ENCODE measurements at places on chromosomes 5 and 9. TPM values are rescaled to one million over a fixed set of nuclear protein-coding genes. Genes with fewer than 3 reads are reported as not detected.

The ESM1 gene
- 1.8 TPM for total RNA-seq

GRCh38 chr5:30747412-30747811 lies 446.1 kb upstream of the CDH6 start:
- no peak for DNase-seq

DNA sequence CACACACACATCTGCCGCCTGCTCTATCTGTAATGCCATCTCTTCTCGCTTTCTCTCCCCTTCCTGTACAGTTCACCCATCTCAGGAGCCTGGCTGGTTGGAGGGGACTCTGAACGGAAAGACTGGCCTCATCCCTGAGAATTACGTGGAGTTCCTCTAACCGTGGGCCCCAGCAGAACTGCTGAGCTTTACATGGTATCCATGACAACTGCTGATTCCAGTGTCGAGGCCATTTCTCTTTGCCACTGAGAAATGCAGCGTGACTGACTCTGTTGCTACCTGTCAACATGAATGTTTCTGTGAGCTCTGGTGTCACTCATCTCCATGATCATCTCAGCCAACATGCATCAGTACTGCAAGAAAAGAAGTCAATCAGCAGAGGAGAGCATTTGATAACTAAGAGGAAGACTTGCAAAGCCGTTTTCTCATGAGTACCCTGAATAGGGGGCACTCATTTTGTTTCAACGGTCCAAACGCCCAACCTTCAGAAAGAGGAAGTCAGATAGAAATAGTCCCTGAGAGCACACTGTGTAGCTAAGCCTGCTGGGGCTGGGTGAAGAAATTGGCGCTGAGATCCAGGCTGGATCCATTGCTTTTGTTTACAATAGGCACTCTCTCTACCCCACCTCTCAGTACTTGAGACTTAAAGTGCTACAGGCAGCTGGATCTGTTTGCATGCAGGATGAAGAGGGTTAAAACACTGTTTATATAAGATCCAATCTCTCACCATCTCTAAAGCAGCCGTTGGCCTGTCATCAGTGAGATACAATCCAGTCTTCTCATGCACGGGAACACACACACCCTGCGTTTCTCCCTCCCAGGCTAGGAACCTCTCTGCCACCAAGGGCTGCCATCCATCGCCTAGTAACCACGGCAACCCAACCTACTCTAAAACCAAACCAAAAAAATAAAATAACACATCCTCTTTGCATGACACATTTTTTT lies 180.9 kb downstream of the NR3C1 start:
- DNase-seq = no peak

The SERF1A gene
- total RNA-seq = 5.9 TPM

DNA sequence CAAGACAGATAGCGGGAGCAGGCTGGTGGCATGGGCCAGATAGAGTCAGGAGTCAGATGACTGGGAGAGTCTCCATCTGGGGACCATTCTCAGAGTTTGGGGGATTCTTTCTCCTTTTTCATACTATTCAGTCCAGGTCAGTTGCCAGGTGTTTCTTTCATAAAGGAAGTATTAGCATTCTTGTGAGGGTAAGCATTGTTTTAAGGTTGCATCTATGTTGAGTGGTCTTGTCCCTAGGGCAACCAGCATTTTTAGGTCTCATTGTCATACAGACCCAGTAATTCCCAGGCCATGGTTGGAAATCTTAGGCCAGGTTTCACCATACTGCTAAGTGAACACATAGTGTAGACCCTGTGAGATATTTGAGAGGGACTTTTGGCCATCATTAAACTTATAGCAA lies 122.3 kb upstream of the POC5 start:
- no peak for DNase-seq

- DNase-seq = no peak
These were observed 936.6 kb downstream of the NR2F1-AS1 start for GRCh38 chr5:92644266-92644886.

- DNase-seq = no peak
These were observed 131.5 kb upstream of the NFIL3 start for GRCh38 chr9:91555132-91555531.

DNA sequence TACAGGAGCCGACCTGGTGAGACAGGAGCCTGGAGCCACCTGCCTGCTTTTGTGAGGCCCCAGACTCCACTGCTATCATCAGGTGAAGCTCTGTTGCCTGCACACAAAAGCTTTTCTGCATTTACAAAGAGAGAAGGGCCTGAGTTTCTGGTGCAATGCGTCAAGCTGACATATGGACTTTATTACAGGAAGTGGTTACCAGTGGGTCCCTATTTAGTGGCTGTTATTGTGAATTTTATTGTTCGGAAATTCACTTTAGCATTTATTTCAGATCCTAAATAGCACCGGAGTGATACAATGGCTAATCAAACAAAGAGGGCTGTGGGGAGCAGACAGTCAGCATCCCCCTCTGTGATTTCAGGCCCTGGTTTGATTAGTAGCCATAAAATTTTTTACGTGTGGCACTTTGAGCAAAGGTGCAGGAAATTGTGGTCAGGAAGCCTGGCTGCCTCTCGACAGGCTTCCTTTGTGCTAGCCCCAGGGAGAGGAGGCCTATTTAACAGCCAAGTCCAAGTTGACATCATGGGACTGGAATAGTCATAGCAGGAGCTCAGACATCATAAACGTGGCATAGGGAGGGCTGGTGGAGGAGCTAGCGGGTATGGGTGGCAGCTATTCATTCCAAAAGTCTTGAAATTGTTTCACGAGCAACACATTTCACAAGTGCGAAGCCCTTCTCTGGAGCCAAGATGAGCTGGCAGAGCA lies 8.4 kb downstream of the TGFBI start:
- DNase-seq = peak; percentile 90

DNA sequence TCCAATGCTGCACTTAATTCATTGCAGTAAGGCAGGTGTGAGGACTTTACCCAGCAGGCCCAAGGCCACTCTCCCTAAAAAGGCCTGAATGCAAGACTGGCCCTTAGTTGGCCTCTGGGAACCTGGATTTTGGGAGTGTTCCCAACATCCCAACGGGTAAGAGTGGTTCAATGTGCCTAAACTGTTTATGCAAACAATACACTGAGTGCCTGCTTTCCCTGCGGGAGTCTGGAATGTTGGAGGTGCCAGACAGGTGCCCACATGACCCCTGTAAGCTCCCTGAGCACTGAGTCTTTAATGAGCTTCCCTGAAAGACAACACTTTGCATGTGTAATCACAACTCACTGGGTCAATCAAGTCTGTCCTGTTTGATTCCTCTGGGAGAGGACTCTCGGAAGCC lies 37.4 kb downstream of the NSUN2 start:
- peak; percentile 22 for DNase-seq

DNA sequence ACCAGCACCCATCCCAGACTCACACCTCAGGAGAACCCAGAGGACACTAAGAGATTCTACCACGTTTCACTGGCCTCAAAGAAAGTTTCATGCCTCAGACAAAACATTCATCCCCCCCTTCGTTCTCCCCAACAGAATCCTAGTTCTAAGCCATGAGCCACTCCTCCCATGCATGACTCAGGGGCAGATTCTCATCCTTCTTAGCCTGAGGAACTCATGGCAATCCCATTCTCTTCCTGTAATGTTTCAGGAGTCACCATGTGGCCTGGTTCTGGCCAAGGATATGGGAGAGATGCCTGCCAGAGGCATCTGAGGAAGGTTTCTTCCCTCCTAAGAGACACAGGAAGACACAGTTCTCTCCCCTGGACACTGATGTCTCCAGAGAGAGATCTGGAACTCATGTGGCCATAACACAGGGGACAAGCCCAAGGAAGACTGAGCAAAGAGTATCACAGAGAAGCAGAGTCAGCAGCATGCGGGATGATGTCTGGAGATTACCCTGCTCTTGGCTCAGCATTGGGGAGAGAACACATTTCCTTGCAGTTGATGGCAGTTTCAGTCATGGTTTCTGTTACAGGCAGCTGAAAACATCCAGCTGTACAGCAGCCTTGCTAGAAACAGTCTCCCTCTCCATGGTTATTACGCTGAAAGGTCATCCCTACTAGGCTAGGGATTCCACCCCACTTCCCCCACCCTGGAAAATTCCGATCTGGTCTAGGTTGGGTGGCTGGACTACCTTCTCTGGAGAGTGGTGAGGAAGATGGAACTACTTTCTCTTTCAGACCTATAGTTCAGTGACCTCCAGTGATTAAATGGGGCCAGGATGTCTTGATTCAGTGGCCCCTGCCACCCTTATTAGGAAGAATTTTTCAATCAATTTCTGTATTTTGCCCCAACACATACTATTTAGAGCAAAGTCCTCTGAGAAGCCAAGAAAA lies 115.4 kb downstream of the ZNF608 start:
- DNase-seq = peak; percentile 58

The PLCXD3 gene
- total RNA-seq = not detected

GRCh38 chr5:93062548-93062947 lies 518.5 kb downstream of the NR2F1-AS1 start:
- DNase-seq = no peak

DNA sequence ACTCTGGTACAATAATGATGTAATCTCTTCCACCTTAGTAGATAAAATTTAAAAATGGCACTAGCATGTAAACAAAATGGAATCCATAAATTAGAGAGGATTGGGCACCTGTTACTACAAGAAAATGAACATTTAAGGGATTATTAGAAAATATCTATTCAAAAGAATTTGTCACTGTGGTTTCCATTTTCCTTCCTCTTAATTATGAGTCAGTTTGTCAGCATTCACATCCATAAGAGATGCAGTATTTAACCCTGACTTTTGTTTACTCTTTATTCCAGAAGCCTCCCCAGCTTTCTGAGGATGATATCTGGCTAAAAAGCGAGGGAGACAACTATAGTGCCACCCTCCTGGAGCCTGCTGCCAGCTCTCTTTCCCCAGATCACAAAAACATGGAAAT lies 72.1 kb downstream of the C9orf152 start:
- no peak for DNase-seq

Measured in SJSA1 (cell line).